Fibroblast of the aortic adventitia (primary cell): ENCODE measurements at places on chromosomes 6 and 20.

- no peak for DNase-seq
Observed at GRCh38 chr20:57387945-57388371, 3.2 kb upstream of the RBM38 start.

DNA sequence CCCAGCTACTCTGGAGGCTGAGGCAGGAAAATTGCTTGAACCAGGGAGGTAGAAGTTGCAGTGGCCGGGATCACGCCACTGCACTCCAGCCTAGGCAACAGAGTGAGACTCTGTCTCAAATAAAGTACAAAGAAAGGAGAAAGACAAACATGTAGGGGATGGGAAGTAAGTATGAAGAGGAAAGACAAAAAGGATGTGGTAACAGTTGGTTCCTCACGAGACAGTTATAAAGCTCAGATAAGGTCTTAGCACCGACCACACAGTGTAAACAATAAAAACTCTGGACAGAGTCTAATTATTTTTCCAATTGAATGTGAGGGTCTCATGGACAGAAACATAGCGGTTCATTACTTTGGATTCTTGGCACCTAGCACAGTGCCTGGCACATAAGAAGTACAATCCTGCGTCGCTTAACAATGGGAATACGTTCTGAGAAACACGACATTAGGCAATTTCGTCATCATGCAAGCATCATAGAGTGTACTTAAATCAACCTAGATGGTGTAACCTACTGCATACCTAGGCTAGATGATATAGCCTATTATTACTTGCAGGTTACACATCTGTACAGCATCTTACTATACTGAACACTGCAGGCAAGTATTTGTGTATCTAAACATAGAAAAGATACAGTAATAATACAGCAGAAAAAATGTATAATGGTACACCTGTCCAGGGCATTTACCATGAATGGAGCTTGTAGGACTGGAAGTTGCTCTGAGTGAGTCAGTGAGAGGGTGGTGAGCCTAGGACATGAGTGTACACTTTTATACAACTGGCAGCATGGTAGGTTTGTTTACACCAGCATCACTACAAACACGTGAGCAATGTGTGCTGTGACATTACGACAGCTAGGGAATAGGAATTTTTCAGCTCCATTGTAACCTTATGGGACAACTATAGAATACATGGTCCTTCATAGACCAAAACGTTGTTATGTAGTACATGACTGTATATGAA is 38.2 kb downstream of the MBOAT1 start:
- no peak for DNase-seq

DNA sequence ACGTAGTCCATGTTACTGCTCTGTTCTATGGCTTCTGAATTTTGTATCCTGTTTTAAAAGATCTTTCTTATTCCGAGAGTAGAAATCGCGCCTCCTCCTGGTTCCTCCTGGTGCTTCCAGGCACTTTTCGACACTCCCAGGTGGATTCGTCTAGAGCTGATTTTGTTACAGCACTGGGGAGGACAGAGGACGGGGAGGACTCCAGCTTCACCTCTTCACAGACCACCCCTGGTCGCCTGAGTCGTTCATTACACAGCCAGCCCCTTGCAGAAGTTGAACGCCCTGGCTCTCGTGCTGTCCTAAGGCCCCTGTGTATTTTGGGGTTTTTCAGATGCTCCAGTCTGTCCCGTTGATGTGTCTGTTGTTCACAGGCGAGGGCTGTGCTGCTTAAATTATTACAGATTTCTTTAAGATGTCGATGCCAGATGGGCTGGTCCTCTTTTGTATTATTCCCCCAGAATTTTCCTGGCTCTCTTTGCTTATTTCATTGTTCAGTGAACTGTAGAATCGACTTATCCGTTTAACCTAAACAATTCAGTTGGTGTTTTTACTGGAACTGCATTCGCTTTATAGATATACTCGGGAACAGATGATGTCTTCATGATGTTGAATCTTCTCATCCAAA is 30.5 kb downstream of the COL20A1 start:
- no peak for DNase-seq

GRCh38 chr6:14640631-14641030 is 523.1 kb downstream of the CD83 start:
- no peak for DNase-seq

DNA sequence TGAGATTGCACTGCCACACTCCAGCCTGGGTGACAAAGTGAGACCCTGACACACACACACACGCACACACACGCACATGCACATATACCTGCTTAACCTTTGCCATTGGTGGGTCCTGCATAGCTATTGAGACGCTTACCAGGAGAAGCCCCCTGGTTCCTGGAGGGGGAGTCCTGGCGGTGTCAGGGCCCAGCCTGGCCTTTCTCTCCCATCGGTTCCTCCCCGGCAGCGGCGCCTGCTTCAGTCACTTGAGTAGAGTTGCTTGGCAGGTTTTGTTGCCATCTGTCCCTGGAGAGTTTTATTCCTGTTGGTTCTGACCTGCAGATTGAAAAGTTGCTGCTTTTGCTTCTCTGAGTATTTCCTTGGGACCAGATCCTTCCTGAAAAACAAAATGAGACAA is 20.6 kb upstream of the FAM209A start:
- DNase-seq: no peak

DNA sequence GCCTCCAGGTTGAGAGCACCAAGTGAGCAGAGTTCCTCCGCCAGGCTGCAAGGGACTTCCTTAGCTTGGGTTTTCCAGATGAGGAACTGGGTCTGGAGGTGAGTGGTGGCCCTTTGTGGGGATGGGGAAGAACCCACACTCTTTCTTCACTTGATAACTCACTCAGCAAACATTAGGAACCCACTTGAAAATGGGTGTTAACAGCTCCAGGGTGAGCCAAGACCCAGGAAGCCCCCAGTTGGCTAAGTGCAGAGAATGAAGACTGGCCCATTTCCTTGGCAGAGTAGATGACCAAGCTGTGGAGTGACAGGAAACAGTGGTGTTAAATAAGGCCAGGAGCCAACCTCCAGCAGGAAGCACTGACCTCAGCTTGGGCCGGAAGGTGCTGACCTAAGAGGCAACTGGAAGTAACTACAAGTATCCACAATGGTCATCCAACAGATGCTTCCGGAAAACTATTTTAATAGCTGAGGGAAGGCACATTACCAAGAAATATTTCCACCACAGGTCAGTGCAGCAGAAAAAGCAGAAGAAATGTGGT is 22.7 kb downstream of the MRPL14 start:
- DNase-seq: no peak

- DNase-seq: no peak
Observed at GRCh38 chr6:15132167-15132566, 113.7 kb upstream of the JARID2 start.

GRCh38 chr6:134190883-134191282 is 127.0 kb downstream of the SGK1 start:
- no peak for DNase-seq

DNA sequence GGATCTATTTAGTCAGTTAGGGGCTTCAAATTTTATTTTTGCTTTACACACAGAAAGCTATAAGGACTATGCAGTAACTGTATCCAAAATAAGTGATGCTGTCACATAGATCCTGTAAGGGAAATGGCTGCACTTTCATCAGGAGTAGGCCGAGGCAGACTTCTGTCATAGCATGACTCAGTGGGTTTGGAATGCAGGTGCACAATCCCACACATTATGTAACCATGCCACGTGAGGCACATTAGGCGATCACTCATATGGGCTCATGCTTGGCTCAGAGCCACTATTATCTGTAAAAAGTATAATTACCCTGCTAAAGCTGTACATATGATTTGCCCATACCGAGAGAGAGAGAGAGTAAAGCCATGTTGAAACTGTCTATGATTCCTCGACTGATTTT is 1189.4 kb upstream of the EYS start:
- no peak for DNase-seq

- DNase-seq: no peak
Observed at GRCh38 chr6:113824411-113824810, 32.7 kb upstream of the MARCKS start.

DNA sequence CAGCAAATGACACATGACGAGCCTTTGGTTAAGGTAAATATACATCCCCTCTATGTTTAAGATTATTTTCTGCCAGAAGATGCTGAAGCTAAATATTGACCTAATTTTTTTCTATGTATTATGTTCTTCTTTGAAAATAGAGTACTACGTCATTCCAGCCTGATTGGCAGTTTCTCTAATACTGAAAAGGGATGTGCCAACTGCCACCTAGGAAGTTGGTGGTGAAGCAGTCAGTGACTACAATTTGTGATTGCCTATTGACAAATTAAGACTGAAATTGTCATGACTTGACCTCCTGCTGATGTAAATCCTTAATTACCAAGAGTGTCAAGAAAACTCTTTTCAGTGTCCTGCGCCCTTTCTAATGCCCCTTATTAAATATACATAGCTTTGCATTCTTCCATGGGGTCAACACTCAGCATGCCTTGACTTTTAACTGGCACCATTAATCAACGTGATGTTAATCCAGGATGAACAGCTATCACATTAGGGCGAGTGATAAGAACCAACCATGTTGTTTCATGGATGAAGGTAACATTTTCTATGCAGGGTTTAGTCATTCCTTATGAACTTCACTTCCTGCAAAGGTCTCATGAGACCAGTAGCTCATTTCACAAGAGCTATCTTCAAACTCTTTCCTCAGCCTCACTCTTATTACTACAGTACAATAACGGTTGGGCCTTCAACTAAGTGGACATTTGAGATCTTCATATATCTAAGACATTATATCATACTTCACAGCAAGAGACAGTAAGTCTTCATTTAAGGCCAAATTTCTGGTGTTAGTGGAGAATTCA is 22.5 kb upstream of the SGK1 start:
- peak; percentile 40 for DNase-seq
